ENCODE measurements at places on chromosomes 4 and X. TPM values are rescaled to one million over a fixed set of nuclear protein-coding genes. Genes with fewer than 3 reads are reported as not detected.

The GLRA3 gene
- 6.9 TPM for total RNA-seq

The ZFYVE28 gene
- 7.8 TPM for total RNA-seq

The RAB33A gene
- total RNA-seq = 29.1 TPM

The RPA4 gene
- total RNA-seq = 2.8 TPM

The RRH gene
- total RNA-seq = 0.31 TPM

The TMEM131L gene
- 81.7 TPM for total RNA-seq

The CCSER1 gene
- total RNA-seq = 336 TPM

The IBSP gene
- total RNA-seq = not detected

The SPANXN4 gene
- not detected for total RNA-seq

The NCAPG gene
- 13.8 TPM for total RNA-seq

The GUCY1B1 gene
- 36.9 TPM for total RNA-seq

The CXCL8 gene
- total RNA-seq = not detected

The PPP1R2C gene
- not detected for total RNA-seq
